ENCODE measurements at places on chromosomes 7 and 10.

- DNase-seq: no peak
These were observed 26.4 kb downstream of the CBX3 start for GRCh38 chr7:26227987-26228386.

DNA sequence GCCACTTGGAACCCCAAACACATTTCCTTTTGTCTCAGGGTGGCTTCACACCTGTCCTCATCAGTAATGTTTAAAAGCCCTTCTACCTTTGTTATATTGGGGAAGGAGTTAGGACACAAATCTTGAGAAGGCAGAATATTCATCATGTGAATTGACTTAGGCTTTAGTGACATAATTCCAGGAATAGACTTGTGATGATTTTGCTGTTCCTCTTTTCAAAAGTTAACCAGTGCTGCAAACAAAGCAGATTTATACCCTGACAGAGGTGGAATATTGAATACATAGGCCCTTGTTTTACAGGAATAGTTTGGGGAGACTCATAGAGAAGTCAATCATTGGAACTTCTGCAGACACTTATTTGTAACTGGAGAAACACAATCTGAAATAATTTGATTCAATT is 27.0 kb downstream of the ZNF786 start:
- DNase-seq: no peak

- DNase-seq: no peak
These were observed 743 bp upstream of the POR start for GRCh38 chr7:75914169-75914654.

DNA sequence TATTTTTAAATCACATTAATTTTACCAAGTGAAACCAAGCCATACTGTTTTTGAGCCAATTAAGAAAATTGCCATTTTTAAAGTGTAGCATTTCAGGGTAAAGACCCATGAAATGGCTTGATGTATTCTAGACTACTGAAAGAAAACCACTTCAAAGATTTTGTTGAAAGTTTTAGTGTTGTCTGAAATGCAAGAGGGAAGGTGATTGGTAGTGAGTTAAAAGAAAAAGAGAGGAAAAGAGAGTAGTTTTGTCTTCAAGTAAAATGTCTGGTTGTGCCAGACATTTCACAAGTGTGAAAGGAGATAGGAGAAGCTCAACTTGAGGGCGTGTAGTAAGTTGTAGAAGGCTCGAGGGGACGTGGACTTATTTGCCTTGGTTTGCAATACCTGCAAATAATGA is 41.6 kb downstream of the CALML5 start:
- no peak for DNase-seq

GRCh38 chr7:145082366-145083161 is 246.7 kb upstream of the TPK1 start:
- DNase-seq: no peak

DNA sequence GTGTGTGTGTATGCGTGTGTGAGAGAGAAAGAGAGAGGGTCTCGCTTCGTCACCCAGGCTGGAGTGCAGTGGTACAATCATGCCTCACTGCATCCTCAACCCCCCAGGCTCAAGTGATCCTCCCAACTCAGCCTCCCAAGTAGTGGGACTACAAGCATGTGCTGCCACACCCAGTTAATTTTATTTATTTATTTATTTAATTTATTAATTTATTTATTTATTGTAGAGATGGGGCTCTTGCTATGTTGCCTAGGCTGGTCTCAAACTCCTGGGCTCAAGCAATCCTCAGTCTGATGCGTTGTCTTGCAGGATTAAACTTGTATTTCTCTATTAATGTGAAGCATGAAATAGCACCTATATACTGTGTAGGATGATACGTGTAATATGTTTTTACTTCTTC is 21.8 kb upstream of the POU6F2 start:
- no peak for DNase-seq

DNA sequence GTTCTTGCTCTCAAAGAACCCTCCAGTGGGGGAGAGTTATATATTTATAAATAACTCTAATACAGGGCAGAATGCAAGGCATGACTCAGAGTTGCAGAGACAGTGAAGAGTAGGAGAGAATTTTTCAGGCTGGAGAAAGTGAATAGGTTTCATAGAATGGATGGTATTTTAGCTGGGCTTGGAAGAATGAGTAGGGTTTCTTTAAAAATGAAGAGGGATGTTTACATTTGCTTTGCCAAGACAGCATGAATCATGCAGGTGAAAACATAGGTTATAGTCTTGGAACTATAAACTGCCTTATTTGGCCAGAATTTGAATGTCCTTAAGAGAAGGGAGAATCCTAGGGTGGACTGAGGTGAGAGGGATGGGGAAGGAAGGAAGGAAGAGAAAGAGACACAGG is 124.8 kb downstream of the CPED1 start:
- no peak for DNase-seq

DNA sequence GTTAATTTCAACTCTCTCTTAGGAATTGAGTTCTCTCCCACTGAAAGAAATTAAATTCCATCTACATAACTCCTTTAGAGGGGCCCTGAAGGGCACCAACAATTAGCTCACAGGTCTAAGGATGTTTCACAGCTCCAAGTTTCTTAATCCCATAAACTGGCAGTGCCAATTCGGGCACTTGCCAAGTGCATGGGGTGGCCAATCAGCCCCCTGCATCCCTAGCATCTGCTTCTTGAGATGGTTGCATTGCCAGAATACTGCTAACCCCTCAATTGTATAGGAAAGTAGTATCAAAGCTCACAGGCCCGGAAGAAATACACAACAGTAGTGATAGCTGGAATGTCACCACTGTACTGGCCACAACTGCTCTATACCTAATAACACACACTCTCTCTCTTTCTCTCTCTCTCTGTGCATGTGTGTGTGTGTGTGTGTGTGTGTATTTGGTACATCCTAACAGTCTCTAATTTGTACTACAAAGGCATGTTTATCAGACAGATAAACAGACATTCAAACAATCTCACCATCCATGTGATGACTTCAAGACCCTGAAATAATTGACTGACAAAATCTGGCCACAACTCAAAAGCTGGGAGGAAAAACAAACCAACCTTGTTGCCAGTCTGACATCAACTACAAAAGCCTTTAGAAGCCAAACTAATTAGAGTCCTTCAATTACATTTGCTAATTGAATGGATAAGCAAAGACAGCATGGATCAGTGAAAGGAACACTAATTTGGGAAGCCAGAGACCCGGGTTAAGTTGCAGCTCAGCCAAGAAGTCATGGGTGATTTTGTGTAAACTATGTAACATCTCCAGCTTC is 27.8 kb downstream of the HIBADH start:
- DNase-seq: no peak

GRCh38 chr10:9443758-9444157 is 1389.3 kb downstream of the GATA3 start:
- no peak for DNase-seq

DNA sequence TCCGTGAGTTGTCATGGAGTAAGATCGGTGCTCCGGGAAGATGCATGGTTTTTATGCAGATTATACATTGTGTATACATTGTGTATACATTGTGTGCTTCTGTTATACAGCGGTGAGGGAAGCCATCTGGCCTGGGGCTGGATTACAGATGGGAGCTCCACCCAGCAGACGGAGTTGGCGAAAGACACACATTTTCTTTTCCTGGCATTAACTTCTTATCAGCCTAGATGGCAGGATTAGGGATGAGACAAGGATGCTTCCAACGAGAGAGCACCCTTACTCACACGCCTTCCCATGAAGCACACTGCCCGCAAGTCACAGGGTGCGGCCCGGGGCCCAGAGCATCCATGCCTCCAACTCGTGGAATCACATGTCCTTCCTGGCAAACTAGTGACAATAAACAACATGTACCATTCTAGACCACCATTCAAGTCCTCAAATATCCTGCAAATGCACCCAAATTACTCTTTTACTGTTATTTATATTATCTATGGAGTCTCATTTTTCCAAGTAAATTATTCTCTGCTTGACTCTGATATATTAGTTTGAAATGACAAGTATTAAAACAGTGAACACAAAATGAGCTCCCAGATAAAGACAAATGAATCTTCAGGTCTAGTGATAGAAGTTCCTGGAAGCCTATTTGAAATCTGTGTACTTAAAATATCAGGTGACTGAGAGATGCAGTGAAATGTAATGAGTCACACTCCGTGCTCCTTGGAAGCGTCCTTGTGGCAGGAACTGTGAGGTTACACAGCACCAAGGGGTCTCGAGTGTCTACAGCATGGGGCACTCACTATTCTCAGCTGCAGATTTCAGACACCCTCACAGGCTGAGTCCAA is 29.8 kb upstream of the PPP2R2D start:
- no peak for DNase-seq

- no peak for DNase-seq
These were observed 360.0 kb downstream of the MAGI2 start for GRCh38 chr7:79093421-79093820.

DNA sequence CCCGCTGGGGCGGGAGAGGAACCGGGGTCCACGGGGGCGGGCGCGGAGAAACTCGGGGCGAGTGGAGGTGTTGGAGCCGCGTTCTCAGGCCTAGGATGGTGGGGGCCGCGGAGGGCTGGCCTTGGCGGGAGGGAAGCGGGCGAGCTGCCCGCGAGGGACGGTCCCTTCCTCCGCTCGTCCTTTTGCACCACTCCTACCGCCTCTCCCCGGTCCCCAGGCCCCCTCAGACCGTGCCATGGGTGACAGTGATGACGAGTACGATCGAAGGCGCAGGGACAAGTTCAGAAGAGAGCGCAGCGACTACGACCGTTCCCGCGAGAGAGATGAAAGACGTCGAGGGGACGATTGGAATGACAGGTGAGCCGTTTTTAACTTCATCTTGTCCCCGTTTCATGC is 451 bp downstream of the SRRT start:
- DNase-seq: no peak

GRCh38 chr10:91724933-91725332 is 73.3 kb upstream of the TNKS2 start:
- no peak for DNase-seq

DNA sequence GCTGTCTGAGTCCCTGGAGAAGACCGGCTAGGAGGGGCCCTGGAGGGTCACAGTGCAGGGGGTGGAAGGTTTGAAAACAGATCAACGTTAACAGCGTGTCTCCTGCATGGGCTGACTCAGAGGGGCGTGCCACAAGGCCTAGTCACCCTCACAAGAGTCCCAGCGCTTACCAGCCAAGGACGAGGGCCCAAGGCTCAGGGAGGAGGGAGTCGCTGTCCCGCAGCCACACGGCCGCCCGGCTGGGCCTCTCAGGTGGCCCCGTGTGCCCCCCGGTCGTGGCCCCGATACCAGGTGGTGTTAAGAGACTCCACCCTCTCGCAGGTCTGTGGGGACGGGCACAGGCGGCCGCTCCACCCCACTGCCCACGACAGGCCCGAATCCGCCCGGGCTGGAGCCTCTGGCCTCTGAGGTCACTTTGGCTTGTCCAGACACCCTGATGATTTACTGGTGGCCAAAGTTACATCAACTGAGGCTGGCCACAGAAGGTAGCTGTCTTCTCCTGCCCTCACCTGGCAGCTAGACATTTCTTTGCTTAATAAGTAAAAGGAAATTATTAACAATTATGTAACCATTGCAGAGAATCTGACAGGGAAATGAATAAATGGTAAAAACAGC is 34.0 kb downstream of the FAM20C start:
- DNase-seq: no peak

GRCh38 chr10:119315128-119316001 is 108.0 kb downstream of the GRK5 start:
- DNase-seq: peak; percentile 59

Measured in stimulated activated CD4-positive, alpha-beta T cell treated with anti-CD3 and anti-CD28 coated beads, Interleukin-12 subunit alpha, Interleukin-12 subunit beta, amount 100 ng/mL, for 4 hours (primary cell).